ENCODE measurements at places on chromosomes 3 and 15.

GRCh38 chr3:149626671-149627070, 31.2 kb downstream of the WWTR1 start:
- no peak for DNase-seq

DNA sequence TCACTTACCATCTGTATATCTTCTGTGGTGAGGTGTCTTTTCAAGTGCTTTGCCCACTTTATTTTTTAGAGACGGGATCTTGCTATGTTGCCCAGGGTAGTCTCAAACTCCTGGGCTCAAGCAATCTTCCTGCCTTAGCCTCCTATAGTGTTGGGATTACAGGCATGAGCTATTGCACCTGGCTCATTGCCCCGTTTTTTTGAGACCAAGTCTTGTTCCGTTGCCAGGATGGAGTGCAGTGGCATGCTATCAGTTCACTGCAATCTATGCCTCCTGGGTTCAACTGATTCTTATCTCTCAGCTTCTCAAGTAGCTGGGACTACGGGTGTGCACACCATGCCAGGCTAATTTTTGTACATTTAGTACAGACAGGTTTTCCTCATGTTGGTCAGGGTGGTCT, 52.5 kb upstream of the TTBK2 start:
- DNase-seq = no peak

GRCh38 chr3:30933478-30934207, 39.2 kb upstream of the GADL1 start:
- no peak for DNase-seq

- no peak for DNase-seq
These were observed 8.2 kb upstream of the PAQR5 start for GRCh38 chr15:69290346-69291164.

Data from erythroblast (primary cell).